AG09319 (cell line): ENCODE measurements at places on chromosomes 7 and 10.
A peak's percentile ranks its signal among the peaks of the same experiment; 100 is the strongest.

DNA sequence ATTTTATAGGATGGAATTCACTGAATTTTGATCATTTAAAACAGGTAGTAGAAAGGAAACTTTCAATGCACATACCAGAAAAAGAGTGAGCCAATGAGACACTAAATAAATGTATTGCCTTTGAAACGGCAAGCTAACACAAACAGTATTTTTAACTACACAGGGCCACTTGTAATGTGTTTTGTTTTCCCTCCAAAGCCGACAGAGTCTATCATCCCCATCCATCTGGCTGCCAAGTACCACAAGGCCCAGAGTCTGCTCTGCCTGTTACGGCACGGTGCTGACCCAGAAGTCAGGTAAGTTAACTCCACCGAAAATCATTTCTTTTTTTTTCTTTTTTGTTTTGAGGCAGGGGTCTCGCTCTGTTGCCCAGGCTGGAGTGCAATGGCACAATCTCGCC, 1.5 kb downstream of the ANKRD61 start:
- no peak for DNase-seq

GRCh38 chr10:66964946-66965345, 39.1 kb downstream of the LRRTM3 start:
- no peak for DNase-seq

GRCh38 chr10:63286754-63287264, 153.7 kb downstream of the NRBF2 start:
- DNase-seq = no peak

DNA sequence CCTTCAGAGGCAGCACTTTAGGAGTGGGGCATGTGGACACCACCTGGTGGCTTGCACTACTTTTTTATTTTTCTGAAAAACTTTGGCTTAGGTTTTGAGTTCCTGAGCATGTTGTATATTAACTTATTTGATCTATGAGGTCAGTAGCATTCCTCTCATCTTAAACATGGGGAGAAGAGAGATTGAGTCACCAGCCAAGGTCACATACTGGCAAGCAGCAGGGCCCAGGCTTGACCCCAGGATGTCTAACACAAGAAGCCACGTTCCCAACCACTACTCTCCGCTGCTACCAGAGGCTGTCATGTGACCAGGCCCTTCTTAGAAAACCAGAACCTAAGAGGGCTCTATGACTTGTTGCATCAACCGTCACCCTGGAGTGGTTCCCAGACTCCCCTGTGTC, 210.3 kb upstream of the GPR26 start:
- DNase-seq = no peak

GRCh38 chr7:155402941-155403340, 55.0 kb upstream of the EN2 start:
- DNase-seq = no peak

DNA sequence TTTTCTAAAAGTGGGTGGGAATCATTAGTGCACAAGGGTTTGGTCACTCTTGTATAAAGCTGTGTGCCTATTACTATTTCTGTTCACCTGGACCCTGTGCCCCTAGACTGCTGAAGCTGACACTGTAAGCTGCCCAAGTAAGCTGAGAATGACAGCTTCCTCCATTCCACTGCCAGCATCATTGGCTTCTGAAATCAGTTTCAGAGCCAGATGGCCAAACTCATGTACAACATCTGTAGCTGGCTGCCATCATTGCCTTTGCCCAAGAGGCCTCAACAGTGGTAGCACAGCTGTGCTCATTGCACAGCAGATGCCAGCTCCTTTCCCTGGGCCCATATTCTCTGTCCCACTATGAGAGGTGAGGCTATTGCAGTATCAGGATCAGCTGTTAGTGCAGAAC, 165.7 kb downstream of the CPEB3 start:
- no peak for DNase-seq

- DNase-seq = no peak
Measured at GRCh38 chr10:128130051-128130450, 3.8 kb upstream of the MKI67 start.

DNA sequence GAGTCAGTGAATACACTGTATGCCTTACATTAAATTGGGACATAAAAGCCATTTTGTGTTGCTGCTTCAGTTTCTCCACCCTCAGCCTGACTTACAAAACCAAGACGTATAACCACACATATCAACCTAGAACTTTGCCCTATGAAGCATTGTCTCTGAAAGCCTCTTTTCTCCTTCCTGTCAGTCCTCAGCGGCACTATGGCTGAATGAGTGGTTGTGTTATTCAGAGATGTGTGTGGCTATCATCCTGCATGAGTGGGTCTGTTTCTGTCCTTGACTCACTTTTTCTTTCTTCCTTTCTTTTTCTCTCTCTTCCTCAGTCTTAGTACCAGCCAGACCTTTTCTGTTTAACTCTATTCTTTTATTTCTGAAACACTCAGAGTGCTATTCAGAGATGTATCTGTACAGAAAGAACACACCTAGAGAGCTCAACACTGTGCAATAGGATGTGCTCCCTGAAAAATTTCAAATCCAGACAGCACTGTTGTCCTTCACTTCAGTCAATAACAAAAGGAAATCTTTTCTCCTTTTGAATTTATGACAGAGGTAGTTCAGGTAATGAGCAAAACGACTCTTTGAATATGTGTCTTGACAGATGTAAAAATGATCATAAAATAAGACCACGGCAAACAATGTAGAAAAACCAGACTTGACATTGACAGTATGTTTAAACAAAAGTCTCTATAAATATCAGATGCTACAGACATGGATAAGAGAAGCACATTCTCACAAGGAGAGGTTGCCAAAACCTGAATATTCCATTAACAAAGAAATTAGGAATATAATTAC, 163.3 kb upstream of the FEZF1 start:
- DNase-seq = no peak

DNA sequence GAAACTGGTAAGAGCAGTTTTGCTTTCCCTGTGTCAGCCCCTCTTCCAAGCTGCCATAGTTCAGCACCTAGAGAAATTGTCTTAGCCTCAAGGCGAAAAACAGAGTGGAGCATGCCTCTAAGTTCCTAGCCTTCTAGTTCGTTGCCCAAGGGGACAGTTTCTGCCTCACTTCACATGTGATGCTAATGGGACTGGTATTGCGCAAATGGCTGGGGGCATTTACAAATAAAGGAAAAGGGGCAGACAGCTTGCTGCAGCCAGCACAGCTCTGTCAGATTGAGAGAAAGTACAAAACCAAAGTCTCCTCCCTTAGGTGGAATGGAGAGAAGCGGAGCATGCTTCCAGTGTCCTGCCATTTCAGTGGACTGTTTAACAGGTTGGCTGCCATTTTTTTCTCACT, 567.7 kb downstream of the ETV1 start:
- no peak for DNase-seq

DNA sequence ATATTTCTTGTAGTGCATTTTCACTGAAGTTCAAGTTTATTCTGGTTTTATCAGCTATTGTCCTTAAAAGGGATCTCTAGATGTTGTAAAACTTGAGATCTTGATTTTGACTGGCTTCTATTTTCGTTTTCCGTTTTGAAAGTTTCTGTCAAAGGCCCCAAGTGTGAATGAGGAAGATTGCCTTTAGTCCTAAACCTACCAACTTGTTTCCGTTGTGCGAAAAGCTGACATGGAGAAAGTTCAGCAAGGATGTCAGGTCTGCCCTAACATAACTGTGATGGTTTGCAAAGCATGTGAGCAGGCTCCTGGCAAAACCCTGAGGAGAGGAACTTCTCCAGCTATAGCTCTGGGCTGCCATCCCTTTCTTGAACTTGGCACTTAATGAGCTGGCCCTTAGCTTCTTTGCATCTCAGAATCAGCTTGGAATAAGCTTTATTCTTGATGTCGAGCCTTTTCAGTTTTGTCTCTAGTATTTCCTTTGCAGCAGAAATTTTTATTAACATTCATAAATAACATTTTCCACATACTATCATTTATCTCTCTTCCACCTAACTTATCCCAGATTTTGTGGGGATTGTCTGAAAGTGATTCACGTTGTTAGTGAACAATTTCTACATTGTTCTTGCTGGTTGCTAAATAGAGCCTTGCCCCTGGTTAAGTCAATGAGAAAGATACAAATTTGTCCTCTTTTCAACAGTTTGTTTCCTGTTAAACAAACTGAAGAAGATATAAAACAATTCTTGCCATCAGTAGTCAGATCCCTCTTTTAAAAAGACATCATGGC, 559.4 kb downstream of the SUGCT start:
- DNase-seq = no peak

DNA sequence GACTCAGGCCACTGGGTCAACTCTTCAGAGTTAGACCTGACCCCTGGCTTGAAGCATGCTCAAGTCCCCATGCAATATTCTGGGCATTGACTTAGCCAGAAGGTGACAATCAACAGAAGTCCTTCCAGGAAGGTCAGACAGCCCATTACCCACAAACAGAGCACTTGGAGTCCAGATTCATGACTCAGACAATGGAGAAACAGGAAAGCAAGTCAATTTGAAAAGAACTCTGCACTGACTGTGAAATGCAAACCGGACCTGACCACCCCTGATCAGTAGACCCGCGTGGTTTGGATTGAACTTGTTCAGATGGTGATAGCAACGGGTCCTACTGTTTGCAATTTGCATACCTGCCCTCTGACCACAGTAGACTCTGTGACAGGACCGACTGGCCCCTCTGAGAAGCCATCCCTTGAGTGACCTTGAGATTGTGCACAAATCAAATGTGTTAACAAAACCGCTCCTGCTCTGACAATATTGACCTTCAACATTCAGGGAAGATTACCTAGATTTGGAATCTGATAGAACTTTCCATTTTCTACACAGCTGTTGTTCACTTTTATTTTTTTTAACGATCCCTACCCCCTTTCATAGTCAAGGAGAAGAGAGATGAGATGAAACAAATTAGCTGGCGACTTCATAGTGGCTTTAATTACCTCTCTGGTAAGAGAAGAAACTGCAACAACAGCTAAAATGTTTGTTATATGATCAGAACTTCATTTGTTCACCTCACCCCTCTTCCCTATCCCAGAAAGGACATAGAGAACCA, 138.7 kb downstream of the NRP1 start:
- DNase-seq = no peak

GRCh38 chr10:7955446-7955845, 99.0 kb upstream of the GATA3 start:
- DNase-seq = peak; percentile 71

DNA sequence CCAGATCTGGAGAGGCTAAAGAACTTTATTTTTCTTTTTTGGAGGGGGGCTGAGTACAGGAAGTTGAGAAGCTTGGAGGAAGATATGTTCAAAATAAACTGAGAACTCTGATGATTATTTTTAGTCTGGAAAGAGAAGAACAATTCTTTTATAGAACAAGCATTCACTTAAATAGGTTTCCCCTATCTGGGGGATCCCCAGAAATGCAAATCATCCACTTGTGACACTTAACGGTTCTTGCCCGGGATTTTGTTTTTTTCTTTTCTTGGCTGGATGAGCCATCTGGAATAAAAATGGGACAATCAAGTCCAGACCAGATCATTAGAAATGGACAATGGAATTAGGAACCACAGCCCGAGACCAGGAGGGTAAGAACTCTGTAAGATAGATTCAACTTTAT, 95.9 kb upstream of the EGR2 start:
- DNase-seq = no peak

- DNase-seq = no peak
Measured at GRCh38 chr10:91797048-91797690, 1.1 kb upstream of the TNKS2 start.

GRCh38 chr7:13743226-13743625, 246.2 kb downstream of the ETV1 start:
- no peak for DNase-seq

DNA sequence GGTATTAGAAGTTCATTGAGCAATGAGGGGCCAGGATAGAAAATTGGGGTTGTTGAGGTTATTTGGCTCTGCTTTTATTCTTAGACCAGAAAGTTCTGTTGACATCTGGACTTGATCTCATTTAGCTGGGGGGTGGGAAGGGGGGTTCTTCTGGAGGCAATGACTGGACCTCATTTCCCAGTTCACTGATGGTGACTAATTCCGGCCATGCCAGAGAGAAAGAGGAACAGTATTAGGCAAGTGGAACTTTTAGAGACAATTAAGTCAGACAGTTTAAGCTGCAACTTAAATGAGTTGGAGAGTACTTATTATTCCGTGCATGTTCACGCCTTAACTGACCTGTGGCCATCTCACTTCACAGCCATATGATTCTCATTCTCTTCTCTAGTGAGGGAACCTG, 512.5 kb downstream of the REEP3 start:
- DNase-seq = no peak

DNA sequence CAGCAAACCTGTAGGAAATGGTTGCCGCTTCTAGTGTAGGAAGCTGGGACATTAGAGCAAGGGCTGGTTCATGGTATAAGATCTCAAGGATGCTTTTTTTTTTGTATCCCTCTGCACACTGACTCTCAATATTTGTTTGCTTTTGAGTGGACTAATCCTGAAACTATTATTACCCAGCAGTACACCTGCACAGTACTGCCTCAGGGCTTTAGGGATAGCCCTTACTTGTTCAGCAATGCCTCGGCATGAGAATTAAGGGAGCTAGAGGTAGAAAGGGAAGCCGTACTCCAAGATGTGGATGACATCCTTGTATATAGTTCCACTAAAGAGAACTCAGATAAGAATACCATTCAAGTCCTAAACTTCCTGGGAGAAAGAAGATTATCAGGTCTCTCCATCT, 70.5 kb downstream of the COPG2 start:
- no peak for DNase-seq

- DNase-seq = no peak
Measured at GRCh38 chr7:22996470-22996869, 17.5 kb downstream of the HYCC1 start.

DNA sequence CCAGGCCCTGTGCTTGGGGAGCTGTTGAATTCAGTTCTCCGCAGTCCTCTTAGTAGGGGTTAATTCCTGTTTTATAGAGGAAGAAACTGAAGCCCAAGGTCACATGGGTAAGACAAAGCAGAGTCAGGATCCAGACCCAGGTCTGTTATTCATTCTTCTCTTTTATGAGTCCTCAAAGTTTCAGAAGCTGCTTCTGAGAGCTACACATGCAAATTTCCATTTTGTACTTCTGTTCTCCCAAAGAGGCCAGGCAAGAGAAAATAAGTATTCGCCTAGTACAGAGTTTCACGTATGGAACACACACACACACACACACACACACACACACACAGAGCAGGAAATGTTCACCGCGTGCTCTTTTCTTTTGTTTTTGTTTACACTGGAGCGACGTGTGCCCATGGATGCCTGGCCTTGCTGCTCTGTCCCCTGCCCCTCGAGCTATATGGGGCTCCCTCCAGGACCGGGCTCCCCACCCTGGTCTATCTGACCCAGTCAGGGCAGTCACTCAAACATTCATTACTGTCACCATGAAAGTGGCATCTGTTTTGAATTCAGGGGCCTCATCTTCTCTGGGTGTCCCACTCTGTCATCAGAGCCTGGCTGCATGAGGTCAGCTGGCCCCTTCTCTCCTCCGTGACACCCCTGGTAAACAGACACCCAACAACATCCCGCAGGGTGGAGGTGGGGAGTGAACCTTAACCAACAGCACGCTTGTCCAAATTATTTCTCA, 84.4 kb downstream of the TNS3 start:
- DNase-seq = no peak

DNA sequence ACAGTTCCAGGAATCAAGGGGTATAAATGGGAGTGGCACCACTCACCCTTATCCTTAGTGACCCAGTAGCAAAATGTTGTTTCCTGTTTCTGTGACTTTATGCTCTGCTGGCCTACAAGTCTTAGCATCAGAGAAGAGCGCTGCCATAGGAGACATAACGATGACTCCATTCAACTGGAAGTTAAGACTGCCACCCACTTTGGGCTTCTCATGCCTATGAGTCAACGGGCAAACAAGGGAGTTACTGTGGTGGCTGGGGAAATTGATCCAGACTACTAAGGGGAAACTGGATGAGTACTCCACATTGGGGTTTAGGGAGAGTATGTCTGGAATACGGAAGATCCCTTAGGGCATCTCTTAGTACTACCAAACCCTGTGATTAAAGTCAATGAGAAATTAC, 40.6 kb upstream of the PIK3CG start:
- DNase-seq = no peak
